ENCODE measurements at places on chromosomes 12 and 14.

GRCh38 chr12:78767264-78767981 lies 97.2 kb upstream of the SYT1 start:
- no peak for DNase-seq

GRCh38 chr14:57831981-57832380 lies 33.9 kb downstream of the SLC35F4 start:
- no peak for DNase-seq

DNA sequence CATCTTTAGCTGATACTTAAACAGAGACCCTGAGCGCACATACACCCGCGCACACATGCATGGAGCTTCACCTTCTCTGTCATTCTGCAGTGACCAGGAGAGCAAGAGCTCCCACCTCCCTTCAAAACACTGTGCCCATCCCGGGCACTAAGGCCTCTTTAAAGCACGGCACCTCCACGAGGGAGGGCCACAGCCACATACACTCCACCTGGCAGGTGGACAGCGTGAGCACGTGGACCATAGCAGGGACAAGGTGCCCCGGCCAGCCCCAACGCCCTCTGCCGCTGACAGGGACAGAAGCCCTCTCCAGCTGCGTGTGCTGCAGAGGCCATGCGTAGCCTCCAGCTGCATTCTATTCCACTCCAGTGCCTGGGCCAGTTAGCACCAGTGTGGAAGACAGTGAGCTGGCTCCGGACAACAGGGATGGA lies 5.4 kb downstream of the GAPDH start:
- no peak for DNase-seq

GRCh38 chr12:95955549-95956159 lies 12.5 kb downstream of the AMDHD1 start:
- no peak for DNase-seq

GRCh38 chr14:25247609-25248008 lies 197.7 kb upstream of the STXBP6 start:
- DNase-seq: no peak

- DNase-seq: no peak
These were observed 10.2 kb upstream of the LLPH start for GRCh38 chr12:66140731-66141130.
